GM13977 (cell line): ENCODE measurements at places on chromosomes 6 and 20.

GRCh38 chr20:50655311-50655880, 35.9 kb downstream of the RIPOR3 start:
- no peak for DNase-seq

GRCh38 chr6:11427723-11428245, 109.8 kb upstream of the TMEM170B start:
- no peak for DNase-seq

DNA sequence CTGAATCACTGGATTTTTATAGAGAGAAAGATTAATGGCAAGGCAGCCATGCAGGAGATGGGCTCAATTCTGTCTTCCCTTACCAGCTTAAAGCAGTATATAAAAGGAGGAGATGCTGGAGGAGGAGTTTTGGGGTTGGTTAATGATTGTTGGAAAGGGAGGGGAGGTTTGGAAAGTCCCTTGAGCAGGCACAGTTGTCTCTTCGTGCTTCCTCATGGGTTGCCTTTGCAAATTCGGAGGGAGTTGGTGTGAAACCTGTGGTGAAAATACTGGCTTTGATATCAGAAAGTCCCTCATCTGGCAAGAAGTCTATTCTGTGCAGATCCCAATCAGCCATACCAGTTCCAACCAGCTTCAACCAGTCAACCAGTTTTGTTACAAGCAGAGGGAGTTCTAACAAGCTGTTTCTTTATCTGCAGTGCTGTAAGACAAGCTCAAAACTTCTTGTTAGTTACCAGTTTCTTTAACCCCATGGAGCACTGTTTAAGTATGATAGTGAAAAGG, 107.0 kb downstream of the HIVEP1 start:
- DNase-seq, result peak; percentile 61

- DNase-seq, result no peak
Measured at GRCh38 chr6:100417036-100417435, 47.7 kb downstream of the SIM1 start.

DNA sequence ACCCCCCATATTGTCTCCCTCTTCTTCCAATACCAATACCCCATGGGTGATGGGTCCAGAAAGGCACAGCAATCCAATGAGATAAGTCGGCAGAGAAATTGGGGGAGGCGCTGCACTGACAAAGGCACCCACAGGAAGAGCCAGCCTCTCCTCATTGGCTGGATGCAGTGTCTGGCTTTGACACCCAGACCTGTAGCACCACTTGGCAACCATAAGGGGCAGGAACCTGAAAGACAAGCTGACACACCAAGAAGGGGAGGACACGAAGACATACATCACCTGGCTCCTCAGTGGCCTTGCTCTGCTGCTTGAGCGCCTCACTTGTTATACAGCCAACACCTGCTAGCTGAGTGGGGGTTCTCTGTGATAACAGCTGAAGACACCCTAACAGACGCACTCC, 19.4 kb upstream of the SLC4A11 start:
- no peak for DNase-seq

DNA sequence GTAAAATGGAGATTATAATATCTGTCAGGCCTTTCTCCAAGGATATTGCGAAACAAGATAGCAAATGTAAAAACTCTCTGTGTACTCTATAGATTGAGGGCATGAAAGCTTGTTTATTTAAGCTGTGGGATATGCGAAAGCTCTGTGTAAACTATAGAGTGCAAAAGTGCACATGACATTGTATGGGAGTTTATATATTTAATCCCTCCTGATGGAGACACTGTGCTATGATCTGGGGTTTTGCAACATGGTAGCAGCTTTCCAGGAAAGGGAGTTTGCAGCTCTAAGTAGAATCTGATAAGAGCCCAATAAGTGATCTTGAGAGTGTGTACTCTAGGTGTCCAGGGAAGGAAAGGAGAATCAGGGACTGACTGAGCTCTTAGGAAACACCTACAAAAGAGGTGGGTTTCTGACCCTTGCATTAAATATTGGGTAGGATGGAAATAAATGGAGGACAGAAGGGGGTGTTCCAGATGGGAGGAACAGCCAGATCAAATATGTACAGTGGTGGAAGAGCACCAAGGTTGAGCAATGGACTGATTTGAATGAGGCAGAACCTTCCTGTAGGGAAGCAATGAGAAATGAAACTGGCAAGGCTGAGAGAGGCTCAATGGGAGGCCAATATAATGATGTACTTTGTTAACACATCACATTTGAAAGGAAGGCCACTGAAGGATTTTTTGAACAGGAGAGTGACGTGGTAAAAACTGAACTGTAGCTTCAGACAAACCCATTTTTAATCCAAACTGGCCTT, 450.1 kb downstream of the GJA1 start:
- DNase-seq, result no peak

- DNase-seq, result peak; percentile 50
Measured at GRCh38 chr6:129748212-129748900, 38.4 kb upstream of the ARHGAP18 start.

GRCh38 chr20:32672394-32672981, 1.3 kb downstream of the C20orf203 start:
- DNase-seq, result no peak

GRCh38 chr6:118780668-118781067, 113.3 kb upstream of the ASF1A start:
- DNase-seq, result no peak

DNA sequence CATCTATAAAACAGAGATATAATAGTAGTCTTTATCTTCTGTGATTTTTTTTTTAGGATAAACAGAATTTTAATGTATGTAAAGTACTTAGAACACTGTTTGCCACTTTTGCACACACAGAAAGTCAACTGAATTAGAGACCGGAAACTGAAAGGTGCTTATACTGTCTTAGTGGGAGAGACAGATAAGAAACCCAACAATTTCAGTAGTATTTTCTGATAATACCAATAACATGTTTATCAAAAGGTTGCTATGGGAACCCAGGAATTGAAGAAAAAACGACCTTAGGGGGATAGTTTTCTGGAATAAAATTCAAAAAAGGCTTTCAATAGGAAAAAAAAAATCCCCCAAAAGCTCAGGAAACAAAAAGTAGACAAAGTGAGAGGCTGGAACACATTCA, 138.6 kb downstream of the BCKDHB start:
- no peak for DNase-seq

- no peak for DNase-seq
Measured at GRCh38 chr6:22583230-22583629, 13.9 kb downstream of the HDGFL1 start.

- DNase-seq, result no peak
Measured at GRCh38 chr6:158620963-158621693, 23.4 kb downstream of the DYNLT1 start.

- no peak for DNase-seq
Measured at GRCh38 chr6:87340230-87340629, 4.4 kb upstream of the C6orf163 start.
